ENCODE measurements at places on chromosomes 4 and X. TPM values are rescaled to one million over a fixed set of nuclear protein-coding genes. Genes with fewer than 3 reads are reported as not detected.
A peak's percentile ranks its signal among the peaks of the same experiment; 100 is the strongest.

DNA sequence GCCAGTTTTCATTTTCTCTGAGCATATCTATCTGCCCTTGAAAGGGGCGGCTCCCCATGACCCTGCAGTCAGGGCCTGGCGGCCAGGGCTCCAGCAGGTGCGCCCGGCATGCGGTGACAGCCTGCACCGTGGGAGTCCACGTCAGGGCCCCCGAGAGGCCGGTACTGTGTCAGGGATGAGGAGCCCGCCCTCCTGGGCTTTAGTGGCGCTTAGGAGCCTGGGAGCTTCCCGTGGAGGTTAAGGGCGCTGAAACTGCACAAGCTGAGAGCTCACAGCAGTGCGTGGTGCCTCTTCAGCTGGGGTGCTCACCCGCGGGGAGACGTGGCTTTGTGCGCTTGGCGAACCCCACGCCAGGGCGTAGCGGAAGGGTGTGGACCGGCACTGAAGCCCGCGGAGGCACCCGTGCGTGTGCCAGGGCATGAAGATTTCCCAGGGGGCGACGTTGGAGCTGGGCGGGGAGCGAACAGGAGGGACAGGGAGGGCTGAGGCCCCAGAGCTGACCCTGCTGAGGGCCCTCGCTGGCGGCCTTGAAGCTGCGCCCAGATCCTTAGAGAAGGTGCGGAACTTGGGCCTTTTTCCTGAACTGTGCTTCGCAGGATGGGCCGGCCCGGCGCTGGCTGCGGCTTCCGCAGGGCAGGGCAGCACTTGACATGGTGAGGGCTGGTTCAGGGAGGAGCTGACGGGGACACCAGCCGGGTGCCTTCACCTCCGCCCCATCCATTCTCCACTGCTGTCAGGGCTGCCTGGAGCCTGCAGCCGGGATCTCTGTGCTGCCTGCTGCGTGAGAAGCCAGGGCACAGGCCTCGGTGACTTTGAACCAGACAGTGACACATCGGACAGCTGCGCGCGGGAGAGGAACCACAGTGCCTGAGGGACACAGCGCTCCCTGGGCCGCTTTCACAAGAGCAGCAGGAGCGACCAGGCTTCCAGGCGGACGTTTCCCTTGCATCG, 32.9 kb downstream of the HTT-AS start:
- DNase-seq: no peak

DNA sequence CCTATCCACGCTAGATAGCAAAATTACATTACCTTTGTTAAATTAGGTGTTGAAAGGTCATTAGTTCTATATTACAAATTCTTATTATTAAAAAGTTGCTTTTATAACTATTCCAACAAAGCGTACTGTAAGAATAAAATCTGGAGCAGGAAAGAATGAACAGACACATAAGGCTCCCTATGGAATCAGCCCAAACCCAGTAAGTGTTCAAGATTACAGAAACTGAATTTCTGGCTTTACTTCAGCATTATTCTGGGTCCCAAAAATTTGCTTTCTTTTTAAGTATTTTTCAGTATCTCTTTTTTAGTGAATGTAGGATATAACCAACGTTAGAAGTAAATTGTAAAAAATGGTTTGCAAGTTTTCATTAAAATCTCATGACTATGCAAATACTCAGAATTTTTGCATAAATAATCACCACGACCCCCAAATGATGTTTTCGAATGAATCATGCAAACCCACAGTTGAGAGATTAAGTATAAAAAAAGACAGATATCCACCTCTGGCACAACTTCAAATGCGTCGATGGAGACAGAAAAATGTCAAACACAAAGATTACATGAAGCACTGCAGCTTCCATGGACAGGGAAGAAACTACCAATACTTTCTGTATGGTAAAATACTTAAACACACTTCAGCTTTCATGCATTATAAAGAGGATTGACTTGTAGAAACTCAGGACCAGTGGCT, 238.5 kb downstream of the RASL11B start:
- DNase-seq: no peak

DNA sequence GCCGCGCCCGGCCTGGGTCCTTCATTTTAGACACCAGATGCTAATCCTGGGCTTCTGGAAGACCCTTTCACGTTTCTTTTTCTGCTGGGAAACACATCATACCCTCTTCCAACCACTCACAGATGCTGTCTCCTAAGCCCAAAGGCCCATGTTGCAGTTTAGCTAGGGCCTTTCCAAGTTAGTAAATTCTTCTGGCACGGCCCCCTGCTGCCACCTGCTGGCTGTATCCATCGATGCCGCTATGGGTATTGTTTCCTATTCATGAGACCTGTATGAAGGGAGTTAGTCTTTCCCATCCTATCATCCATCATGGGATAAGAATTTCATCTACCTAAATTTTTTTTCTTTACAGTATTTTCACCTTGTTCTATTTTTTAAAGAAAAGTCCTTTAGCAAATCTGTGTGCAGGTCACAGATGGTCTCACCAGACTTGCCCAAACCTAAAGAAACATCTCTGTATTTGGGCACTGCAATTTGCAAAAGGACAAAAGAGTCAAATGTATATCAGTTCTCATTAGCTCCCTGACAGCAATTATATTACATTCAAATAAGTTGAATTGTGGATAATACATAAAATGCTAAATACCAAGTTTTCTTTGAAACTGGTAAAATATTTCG, 37.8 kb upstream of the SLC9A7 start:
- peak; percentile 2 for DNase-seq

ARSJ gene
- 14.8 TPM for polyA plus RNA-seq

SOWAHB gene
- polyA plus RNA-seq: 5.6 TPM

FAAH2 gene
- 1.3 TPM for polyA plus RNA-seq
